Hepatocyte (in vitro differentiated cells): ENCODE measurements at places on chromosomes 12 and 14. TPM values are rescaled to one million over a fixed set of nuclear protein-coding genes. Genes with fewer than 3 reads are reported as not detected.

The MBD6 gene
- 6.6 and 7.0 TPM in 2 replicates for total RNA-seq

The AQP6 gene
- total RNA-seq: not detected in 2 replicates

The LRTM2 gene
- not detected in 2 replicates for total RNA-seq

The TESPA1 gene
- not detected in 2 replicates for total RNA-seq

The PTGER2 gene
- total RNA-seq: 18.5 and 18.7 TPM in 2 replicates

The OTX2 gene
- 0.53 TPM in 1 of 2 replicates, not detected in the other for total RNA-seq

The OVCH1 gene
- 0.12 and 0.53 TPM in 2 replicates for total RNA-seq

The RDH11 gene
- total RNA-seq: 148 and 161 TPM in 2 replicates

DNA sequence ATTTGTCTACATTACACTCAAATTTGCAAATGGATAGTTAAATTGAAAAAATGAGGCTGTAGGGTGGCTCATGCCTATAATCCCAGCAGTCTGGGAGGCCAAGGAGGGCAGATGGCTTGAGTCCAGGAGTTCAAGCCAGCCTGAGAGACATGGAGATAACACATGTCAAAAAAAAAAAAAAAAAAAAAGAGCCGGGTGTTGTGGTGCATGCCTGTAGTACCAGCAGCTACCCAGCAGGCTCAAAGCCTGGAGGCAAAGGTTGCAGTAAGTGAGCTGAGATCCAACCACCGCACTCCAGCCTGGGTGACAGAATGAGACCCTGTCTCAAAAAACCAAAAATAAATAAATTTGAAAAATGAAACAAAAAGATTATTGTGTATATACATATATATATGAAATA, 119.9 kb upstream of the MGAT4C start:
- no peak overlapping the region for H3K27ac ChIP-seq
- DNase-seq: no peak
- H3K36me3 ChIP-seq: no peaks in the 10 kb centered on the region
- no peak overlapping the region for H3K4me3 ChIP-seq
- no peaks in the 10 kb centered on the region for H3K4me1 ChIP-seq

DNA sequence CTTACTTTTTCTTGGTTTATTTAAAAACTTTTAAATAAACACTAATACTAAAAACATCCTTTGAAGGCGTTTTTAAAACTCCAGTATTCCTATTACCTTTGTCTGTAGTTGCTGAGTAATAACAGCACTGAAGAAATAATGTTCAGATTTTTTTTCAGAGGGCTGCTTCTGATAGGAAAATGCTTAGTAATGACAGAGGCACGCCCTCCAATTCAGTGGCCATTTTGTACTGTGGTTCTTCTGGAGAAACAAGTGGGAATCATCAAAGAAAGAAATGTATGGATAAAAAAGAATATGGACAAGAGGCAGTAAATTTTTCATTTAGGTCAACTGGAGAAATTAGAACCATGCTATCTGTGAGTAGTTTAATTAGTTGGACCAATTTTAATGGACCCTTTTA, 13.6 kb downstream of the VEZT start:
- no peaks in the 10 kb centered on the region for H3K36me3 ChIP-seq
- H3K27me3 ChIP-seq: no peaks in the 10 kb centered on the region
- no peak overlapping the region for H3K4me3 ChIP-seq
- DNase-seq: peak; percentile 28
- H3K27ac ChIP-seq: no peak overlapping the region

DNA sequence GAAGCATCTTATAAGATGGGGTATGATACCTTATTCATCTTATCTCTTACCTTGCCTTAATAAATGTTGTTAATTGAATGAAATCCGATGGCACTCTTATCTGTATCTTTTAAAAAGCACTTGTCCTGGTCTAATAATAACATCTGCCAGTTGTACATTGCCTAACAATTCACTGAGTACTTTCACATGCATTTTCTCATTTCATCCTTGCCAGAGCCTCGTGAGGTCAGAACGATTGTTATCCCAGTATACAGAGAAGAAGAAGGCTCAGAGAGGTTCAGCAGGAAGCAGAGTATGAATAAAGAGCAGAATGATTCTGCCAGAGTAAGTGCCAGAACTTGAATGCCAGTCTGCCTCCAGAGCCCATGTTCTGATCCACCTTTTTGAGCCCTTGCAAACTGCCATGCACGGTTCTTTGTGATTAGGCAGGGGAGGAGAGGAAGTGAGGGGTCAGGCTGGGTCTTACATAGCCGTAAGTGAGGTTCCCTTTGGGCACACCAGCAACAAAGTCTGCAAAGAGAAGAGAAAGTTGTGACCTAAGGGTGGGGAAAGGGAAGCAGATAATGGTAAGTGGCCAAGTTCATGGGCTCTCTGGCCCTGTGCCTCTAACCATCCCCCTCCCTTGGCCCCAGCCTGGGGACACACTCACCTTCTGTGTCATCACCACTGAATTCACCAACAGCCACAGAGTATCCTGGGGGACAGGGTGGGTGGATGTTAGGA, 11.7 kb downstream of the ITGA5 start:
- DNase-seq: no peak
- no peaks in the 10 kb centered on the region for H3K4me1 ChIP-seq
- H3K36me3 ChIP-seq: no peaks in the 10 kb centered on the region
- H3K4me3 ChIP-seq: no peak overlapping the region
- H3K27me3 ChIP-seq: no peaks in the 10 kb centered on the region
- no peak overlapping the region for H3K27ac ChIP-seq

- H3K27ac ChIP-seq: no peak overlapping the region
- H3K27me3 ChIP-seq: no peaks in the 10 kb centered on the region
- no peak for DNase-seq
- no peak overlapping the region for H3K4me3 ChIP-seq
- H3K4me1 ChIP-seq: no peaks in the 10 kb centered on the region
Measured at GRCh38 chr12:28446031-28446430, 255.8 kb downstream of the CCDC91 start.

DNA sequence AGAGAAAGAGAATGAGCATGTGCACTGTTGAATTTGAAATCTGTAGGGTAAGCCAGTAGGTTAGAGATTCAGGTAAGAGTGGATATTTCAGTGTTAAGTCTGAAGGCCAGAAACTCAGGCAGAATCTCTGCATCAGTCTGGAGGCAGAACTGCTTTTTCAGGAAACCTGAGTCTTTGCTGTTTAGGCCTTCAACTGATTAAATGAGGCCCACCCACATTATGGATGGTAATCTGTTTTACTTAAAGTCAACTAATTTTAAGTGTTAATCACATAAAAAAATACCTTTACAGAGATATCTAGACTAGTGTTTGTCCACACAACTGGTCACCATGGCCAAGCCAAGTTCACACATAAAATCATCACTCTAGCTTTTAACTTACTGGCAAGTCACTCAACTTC, 205.0 kb upstream of the DDHD1 start:
- H3K4me3 ChIP-seq: no peak overlapping the region
- H3K4me1 ChIP-seq: peaks cover 29% of the 10 kb centered on the region
- no peak for DNase-seq
- no peak overlapping the region for H3K27ac ChIP-seq
- no peaks in the 10 kb centered on the region for H3K36me3 ChIP-seq
- H3K27me3 ChIP-seq: no peaks in the 10 kb centered on the region
